NAMALWA (cell line): ENCODE measurements at places on chromosomes 11 and 22.

GRCh38 chr11:48103621-48104567, 112.7 kb upstream of the OR4B1 start:
- no peak for DNase-seq

DNA sequence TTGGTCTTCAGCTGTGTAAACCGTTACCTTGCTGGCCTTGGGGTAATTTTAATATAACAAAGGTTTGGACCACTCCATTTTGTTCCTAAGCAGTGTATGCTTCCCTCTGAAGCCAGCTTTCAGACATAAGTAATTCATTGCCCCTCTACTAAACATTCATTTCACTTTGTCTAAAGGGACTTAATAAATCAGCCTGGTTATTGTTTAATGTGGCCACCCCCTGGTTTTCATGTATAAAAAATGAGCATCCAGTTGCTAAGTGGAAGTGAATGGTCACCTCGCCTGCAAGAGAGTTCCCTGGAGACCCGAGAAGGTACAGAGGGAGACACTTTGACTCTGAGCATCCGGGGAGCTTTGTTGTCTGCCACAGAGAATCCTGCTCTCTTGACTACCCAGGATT, 3.9 kb downstream of the ABTB2 start:
- no peak for DNase-seq

DNA sequence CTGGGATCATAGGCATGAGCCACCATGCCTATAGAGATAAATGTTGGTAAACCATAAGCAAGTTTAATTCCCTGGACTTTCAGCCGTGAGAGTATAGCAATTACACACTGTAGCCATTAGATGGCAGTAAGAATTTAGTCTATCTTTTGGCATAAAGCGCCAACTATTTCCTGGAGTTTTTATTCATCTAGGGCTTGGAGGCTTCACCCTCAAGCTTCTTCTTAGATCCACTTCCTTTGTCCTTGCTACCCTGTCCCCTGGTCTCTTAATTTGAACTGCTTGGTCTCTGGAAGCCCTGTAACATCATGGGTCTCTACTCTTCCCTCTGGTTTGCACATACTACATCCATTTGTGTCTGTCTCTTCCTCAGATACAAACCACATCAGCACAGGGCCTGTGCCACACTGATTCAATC, 38.2 kb downstream of the OR10A6 start:
- DNase-seq, result peak; percentile 82

DNA sequence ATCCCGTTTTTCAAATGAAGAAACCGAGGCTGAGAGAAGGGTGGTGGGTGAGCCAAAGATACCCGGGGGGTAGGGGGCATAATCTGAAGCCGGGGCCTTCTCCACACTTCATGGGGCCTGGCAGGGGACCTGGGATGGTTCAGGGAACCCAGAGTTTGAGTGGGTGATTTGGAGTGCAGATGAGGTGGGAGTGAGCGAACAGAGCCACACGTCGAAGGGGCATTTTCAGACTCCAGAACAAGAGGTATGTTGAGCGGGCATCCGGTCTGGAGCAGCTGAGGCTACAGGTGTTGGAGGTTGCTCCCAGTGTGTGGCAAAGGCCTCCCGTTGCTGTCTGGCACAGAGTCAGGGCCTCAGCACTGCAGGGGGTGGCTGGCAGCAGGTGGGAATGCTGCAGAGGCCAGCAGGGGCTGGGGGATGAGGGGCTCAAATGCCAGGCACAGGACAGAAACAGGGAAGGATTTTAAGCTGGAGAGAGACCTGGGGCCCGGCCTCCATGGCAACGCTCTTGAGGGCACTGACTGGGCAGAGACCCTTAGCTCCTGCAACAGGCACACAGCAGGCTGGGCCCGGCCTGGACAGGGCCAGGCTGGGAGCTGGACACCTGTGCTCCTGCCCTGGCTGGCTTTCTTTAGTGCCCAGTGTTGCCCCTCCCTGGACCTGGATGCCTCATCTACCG, 46.2 kb downstream of the WNT11 start:
- no peak for DNase-seq

DNA sequence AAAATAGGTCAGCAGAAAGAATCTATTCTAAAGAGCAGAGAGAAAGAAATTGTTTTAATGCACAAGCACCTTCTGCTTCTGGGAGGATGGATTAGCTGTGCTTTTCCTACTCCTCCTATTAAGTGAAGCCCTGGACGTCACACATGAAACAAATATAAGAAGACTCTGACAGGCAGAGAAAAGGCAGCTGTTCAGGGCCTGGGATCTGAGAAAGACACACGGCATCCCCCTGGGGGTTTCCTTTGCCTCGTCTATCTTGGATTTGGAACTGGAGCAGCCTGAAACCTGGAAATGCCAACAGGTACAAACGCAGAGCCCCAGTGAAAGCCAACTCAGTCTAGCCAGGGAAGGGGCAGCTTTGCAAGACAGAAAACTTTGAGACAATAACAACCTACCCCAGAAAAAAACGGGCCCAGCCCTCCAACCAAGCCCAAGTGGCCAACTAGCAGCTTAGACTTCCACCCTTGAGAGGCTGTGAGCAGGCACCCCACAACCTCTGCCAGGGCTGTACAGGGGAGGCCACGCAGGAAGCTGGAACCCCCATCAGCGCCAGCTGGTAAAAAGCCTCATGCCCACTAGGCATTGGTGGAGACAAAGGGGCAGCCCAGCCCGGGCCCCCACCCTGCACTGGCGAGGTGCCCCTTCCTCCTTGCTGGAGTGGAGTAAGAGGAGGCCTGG, 7.3 kb downstream of the CERK start:
- no peak for DNase-seq

DNA sequence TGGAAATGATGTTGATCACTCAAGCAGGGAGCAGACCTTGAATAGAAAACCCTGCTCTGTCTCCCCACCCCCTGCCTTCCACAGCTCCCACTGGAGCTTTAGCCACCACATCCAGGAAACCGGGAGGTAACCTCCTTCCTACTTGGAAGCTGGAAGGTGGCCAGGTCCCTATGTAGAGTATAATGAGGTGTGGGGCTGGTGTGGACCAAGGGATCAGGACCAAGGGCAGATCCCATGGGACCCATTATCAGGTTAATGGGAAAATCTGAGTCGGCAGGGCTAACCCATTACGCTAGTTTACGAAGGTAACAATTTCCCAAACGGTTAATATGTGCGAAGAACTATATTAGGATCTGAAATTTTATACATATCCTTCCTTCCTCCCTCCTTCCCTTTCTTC, 321.9 kb downstream of the MIAT start:
- no peak for DNase-seq

DNA sequence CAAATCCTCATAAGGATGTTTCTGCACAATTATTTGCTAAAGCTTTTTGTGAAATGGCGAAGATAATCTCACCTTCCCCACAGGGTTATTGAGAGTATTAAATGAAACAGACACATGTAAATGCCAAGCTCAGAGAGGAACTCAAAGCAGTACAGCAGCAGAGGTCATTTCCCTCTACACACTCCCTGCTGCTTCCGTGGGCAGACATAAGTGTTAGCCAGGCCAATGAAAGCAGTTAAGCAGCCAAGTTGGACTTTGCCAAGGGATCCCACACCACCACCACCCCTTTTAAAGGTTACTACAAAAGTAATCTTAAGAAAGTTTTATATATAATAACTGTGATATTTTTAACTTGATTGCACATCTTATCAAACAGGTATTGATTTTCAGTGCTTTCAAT, 4.0 kb upstream of the FAM111A start:
- DNase-seq, result no peak

GRCh38 chr11:112042161-112042960, 17.2 kb downstream of the DLAT start:
- DNase-seq, result no peak

DNA sequence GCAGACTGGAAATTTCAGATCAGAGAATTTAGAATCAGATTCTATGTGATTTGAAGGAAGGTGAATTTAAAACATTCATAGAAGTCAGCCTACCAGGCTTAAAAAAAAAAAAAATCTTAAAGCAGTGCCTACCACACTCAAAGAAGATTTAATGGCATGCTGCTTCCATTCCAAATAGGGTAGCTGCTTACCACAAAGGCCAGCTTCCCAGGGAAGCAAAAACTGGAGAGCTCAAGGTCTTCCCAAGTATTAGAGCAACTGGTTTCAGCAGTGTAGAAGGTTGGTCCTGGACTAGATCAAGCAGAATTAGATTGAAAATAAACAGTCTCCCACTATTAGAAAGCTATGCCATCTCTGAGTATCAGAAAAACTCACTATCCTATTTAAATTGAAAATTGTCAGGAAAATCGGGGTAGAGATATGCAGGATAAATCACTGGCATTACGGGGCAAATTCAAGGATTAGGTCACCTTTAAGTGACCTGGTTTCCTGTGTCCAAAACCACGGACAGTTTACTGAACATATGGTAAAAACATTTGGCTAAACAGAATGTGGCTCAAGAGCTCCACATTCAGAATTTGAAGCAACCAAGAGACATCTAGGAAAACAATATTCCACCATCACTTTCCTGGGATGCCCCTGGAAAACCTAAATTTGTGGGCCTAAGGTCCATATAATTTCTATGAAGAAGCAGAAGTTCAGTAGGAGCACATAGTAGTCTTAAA, 1.3 kb downstream of the C11orf42 start:
- DNase-seq, result no peak

DNA sequence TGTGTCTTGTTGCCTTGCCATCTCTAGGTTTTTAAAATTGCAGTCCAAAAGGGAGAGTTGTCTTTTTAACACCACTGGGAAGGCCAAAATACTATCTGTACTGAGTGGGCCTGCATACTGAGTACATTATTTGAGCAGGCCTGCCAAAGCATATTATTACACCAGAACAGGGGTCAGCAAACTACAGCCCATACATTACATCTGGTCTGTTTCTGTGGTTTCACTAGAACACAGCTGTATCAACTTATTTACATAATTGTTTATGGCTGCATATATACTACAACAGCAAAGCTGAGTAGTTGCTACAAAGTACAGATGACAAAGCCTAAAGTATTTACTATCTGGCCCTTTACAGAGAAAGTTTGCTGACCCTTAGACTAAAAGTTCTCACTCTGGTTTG, 74.0 kb downstream of the USP35 start:
- DNase-seq, result no peak

DNA sequence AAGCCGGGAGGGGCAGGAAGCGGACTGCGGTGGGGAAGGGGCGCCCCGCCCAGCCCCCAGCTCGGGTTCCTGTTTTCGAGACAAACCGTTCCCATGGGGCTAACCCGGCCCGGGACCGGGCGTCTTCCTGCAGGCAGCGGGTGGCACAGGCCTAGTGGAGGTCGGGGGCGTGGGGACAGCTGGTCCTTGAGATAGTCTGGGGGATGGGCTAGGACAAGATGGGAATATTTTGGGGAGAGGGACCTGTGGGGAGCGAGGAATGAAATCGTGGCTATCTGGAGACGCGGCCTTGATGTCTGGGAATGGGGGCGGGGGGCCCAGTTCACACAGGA, 1.2 kb upstream of the RASGRP2 start:
- peak; percentile 89 for DNase-seq

DNA sequence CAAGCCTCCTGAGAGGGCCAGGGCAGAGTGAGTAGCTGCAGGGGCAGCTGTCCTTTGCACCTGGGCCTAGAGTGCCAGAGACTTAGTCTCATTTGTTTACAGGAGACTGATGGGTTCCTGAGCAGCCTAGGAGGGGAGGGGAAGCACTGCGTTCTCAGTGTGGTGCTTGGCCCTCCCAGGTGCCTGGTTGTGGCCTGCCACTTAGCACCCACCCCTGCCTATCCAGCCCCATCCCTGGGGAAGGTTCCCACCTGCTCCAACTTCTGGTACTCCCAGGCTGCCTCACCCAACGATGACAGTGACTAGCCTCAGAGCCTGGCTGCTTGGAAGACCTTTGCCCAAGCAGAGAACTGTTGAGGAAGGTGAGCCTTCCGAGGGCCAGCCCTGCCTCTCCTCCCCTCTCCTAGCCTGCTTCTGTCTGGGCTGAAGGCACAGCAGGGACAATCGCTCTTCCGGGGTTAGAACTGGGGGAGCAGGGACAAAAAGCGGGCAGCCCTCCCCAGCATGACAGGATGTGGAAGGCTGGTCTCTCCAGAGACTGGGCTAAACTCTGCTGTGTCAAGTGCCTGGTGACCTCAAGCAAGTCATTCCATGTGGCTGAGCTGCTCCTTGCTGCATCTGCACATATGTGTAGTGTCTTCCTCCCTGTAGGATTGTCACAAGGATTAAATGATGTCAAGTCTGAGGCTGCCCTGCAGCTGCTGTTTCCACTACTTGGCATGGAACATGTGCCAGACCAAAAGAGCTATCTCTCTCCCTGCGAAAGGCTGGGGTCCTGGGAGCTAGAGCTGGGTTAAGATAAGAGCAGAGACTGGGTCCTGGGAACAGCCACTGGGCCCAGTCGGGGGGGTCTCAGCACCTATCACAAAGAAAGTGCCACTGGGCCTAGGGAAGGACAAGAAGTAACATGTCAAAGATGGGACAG, 9.9 kb downstream of the KCNQ1OT1 start:
- peak; percentile 67 for DNase-seq

DNA sequence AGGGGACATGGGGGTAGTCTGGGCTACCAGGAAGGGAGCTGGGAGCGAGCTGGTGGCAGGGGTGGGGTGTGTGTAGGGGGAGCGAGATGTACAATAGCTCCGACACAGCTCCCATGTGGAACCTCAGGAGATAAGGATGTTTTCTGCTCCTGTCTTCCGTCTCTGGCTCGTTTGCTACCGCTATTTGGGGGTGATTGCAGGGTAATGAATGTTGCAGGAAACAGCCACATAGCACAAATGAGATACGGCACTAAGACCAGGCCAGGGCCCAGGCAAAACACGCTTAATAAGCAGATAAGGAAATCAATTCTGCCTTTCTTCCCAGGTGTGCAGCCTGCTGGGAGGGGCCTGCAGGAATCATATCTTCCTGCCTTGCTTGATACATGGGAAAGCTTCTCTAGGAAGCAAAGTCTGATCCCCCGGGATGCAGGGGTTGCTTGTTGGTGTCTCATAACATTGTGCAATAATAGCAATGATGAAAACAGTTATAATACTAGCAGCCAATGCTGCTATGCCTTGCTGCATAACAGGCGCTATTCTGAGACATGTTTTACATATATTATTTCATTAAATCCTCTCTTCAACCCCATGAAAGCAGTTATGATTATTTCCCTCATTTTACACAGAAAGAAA, 158.7 kb downstream of the ST3GAL4 start:
- DNase-seq, result no peak

GRCh38 chr22:26276529-26277160, 107.4 kb downstream of the SEZ6L start:
- DNase-seq, result no peak

DNA sequence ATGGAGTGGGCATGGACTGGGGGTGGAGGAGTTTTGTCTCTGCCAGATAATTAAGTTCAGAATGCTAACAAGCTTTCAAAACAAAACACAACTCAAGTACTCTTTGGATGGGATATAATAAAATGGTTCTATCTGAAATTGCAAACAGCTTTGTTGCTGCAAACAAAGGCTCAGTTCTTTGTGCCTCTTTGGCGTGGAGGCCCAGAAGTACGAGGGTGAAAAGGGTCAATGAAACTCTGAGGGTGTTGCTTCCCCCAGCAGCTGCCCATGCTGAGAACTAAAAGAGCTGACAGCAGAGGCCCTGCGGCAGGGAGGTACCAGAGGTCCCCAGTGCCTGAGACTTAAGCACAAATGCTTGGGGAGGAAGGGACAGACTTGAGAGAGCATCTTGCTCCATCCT, 26.5 kb upstream of the IGSF22 start:
- DNase-seq, result no peak

GRCh38 chr11:76209973-76210930, 4.0 kb upstream of the WNT11 start:
- no peak for DNase-seq

- no peak for DNase-seq
Measured at GRCh38 chr11:13315517-13316432, 38.2 kb downstream of the BMAL1 start.
